ENCODE measurements at places on chromosomes 7 and 10. TPM values are rescaled to one million over a fixed set of nuclear protein-coding genes. Genes with fewer than 3 reads are reported as not detected.

DNA sequence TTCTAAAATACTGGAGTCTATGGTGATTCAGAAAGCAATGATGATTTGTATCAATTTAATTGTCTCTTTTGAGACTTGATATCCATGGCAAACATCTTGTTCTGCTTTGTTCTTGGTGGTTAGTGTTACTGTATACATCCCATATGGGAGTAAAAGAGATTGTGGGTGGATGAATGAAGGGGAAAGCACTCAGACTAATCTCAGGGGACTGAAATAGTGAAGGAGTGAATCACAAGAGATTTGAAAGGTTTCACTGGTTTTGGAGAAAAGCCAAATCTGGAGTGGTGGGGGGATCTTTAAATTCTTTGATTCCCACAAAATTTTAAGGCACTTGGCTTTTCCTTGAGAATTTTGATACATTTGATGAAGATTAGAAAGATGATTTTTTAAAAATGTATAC is 369.4 kb downstream of the INHBA start:
- no peak for DNase-seq

GRCh38 chr10:66214721-66215404 is 711.0 kb upstream of the LRRTM3 start:
- no peak for DNase-seq

GRCh38 chr10:25804505-25804904 is 129.5 kb upstream of the MYO3A start:
- DNase-seq = no peak

GRCh38 chr10:49798275-49798674 is 36.2 kb upstream of the OGDHL start:
- DNase-seq = no peak

DNA sequence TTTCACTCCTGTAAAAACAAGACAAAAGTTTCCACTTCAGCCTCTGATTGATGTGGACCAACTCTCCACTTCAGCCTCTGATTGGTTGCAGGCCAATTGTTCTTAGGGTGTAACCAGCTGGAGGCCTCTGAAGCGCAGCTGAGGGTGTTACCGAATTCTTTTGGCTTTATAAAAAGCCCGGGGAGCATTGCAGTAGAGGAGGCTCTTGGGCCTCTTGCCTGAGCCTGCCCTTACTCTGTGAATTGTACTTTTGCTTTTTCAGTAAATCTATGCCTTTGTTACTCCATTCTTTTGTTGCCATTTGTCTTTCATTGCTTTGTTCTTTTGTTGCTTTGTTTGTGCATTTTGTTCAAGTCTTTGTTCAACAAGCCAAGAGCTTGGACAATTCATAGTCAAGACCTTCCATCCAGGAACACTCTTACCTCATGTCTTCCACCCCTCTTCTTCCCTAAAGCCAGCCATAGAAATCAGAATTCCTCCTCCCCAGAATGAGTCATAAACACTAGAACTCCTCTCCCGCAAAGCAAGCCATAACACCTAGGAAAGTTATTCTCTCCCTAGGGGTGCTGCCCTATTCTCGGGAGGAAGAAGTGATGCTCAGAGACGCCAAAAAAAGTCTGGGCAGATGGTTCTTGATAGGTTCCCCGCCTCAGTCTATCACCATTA is 53.5 kb upstream of the ARMC3 start:
- DNase-seq = no peak

HPS1 gene
- 85.6 TPM for polyA plus RNA-seq

GRCh38 chr7:155533120-155533826 is 13.1 kb downstream of the CNPY1 start:
- no peak for DNase-seq

DNA sequence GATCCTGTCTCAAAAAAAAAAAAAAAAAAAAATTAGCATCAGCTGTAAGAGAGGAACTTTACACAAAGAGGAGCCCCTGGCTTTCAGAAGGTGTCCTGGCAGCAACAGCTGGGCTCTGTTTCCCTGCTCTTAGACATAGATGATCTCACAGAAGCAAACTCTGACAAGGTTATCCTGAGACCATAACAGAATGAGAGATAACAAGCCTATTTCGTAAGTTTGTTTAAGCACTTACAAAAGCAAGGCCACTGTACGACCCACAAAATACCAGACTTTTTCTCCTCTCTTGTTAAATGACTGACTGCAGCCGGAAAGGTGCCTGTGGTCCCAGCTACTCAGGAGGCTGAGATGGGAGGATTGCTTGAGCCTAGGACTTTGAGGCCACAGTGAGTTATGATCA is 33.3 kb upstream of the OTUD1 start:
- DNase-seq = no peak

DNA sequence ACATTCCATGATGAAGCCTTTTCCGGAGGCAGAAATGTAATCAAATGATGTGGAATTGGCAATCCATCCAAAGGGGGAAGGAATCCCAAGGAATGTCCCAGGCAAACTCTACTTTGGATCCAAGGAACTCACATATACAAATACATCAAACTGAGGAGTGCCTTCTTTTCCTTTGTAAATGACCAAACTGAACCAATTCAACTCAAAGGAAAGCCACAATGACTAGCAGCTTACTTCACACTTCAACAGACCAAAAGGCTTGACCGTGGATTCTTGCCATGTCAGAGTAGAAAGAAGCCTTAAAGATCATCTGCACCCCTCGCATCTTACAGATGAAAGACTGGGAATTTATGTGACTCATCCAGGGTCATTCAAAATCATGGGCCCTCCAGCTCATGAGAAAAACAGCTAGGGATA is 79.7 kb upstream of the MACROH2A2 start:
- DNase-seq = no peak

DNA sequence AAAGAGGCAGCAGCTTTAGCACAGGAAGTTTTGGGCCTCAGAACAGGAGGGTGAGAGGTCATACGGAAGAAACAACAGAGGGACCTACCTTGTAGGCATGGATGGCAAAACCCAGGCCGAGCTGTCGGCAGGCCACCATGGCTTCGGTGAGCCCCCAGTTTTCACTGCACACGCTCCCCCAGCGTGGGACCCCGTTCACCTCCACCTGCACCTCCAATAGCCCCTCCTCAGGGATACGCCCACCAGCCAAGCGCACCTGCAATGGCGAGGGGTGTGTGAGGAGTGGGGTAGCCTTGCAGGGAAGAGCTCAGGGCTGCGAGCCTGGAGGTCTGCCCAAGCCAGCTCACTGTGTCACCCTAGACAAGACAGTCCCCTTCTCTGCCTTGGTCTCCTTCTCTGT is 11.3 kb downstream of the LOXL4 start:
- DNase-seq = no peak

GRCh38 chr7:3461923-3462322 is 160.9 kb downstream of the SDK1 start:
- DNase-seq = no peak

GRCh38 chr10:78316451-78316931 is 282.8 kb downstream of the RPS24 start:
- DNase-seq = no peak

CCDC172 gene
- not detected for polyA plus RNA-seq

OR13A1 gene
- polyA plus RNA-seq = not detected

HHEX gene
- polyA plus RNA-seq = 5.5 TPM

DNA sequence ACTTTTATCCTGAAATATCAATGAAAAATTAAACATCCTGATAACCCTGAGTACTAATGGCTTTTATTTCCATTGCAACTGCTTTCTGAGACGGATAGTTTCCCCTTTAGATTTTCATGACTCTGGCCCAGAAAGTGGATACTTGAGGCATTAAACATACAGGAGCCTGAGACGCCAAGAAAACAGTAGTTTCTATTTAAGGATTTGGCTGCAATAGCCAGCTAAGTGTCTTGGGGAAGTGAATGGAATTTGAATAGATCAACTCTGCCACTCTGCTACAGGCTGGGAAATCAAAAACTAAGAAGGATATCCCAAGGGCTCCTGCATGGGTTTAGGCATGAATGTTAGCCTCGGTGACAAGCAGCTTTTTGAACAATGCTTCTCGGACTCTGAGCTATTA is 24.7 kb upstream of the GPAM start:
- DNase-seq = no peak

GRCh38 chr7:41097501-41097900 is 605.4 kb downstream of the INHBA start:
- no peak for DNase-seq

GRCh38 chr10:116017405-116017804 is 255.6 kb downstream of the GFRA1 start:
- DNase-seq = no peak

MKX gene
- polyA plus RNA-seq = not detected

GRCh38 chr10:123151737-123152135 is 2.5 kb upstream of the BUB3 start:
- DNase-seq = no peak

DNA sequence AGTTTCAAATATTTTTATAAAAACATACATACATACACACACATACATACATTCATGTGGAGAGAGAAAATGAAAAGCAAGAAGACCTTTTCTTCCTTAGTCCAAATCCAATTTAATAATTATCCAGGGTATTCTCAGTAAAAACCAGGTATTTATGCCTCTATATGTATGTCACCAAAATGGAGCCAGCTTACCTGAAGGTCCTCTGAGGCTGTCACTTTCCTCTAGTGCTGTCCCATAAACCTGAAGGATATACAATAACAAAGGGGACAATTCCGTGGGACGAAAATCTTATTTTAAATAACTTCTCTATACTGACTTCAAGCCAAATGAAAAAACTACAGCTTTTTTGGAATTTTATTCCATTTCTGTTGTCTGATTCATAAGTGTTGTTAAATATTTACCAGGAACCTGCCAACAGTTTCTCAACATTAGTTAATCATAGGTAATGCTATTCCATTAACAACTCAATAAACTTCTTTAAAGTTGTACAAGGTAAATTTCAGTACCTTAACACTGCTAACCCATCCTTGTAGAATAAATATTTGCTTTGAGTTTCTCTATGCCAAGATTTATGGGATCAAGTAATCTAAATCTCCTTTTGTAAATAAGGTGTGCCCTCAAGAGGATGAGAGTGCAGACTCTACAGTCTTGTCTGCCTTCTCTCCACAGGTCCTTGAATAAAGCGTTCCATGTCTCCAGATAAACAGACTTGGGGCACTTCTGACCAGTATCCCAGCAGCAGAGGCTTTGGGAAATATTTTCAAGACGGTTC is 260.3 kb downstream of the AHR start:
- no peak for DNase-seq

GRCh38 chr7:66326501-66327215 is 121.5 kb downstream of the TPST1 start:
- no peak for DNase-seq

- DNase-seq = no peak
These were observed 4.6 kb downstream of the LFNG start for GRCh38 chr7:2523941-2524807.

GRCh38 chr7:12297283-12298108 is 86.4 kb downstream of the TMEM106B start:
- no peak for DNase-seq

AKR1C8 gene
- polyA plus RNA-seq = not detected

NME8 gene
- 2.6 TPM for polyA plus RNA-seq

SPDYE8 gene
- polyA plus RNA-seq = 0.12 TPM

DNA sequence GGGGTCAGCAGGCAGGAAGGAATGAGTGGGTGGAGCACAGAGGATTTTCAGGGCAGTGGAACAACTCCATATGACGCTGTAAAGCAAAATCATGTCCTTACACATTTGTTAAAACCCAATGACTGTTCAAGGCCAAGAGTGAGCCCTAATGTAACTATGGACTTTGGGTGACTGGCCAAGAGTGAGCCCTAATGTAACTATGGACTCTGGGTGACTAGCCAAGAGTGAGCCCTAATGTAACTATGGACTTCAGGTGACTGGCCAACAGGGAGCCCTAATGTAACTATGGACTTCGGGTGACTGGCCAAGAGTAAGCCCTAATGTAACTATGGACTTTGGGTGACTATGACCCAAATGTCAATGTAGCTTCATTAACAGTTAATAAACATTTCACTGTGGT is 52.0 kb downstream of the PAXIP1 start:
- no peak for DNase-seq

RHOBTB1 gene
- polyA plus RNA-seq = 0.64 TPM

- no peak for DNase-seq
These were observed 10.2 kb upstream of the CUL1 start for GRCh38 chr7:148688526-148688925.

- peak; percentile 4 for DNase-seq
These were observed at the start of the genes DYDC1 and DYDC2 for GRCh38 chr10:80356563-80356988. DYDC1 (minus strand) TSS chr10:80356755; CDS start chr10:80352601, 4,154 bp downstream. DYDC2 (plus strand) TSS chr10:80356781; CDS start chr10:80362444, 5,663 bp downstream.

AZGP1 gene
- polyA plus RNA-seq = not detected

DNA sequence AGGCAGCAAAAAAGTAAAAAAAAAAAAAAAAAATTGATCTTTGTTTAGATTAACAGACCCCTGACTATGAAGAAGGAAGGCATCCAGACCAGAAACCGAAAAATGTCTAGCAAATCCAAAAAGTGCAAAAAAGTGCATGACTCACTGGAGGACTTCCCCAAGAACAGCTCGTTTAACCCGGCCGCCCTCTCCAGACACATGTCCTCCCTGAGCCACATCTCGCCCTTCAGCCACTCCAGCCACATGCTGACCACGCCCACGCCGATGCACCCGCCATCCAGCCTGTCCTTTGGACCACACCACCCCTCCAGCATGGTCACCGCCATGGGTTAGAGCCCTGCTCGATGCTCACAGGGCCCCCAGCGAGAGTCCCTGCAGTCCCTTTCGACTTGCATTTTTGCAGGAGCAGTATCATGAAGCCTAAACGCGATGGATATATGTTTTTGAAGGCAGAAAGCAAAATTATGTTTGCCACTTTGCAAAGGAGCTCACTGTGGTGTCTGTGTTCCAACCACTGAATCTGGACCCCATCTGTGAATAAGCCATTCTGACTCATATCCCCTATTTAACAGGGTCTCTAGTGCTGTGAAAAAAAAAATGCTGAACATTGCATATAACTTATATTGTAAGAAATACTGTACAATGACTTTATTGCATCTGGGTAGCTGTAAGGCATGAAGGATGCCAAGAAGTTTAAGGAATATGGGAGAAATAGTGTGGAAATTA is 19.4 kb downstream of the GATA3 start:
- no peak for DNase-seq

PRF1 gene
- 4,156 TPM for polyA plus RNA-seq

DNA sequence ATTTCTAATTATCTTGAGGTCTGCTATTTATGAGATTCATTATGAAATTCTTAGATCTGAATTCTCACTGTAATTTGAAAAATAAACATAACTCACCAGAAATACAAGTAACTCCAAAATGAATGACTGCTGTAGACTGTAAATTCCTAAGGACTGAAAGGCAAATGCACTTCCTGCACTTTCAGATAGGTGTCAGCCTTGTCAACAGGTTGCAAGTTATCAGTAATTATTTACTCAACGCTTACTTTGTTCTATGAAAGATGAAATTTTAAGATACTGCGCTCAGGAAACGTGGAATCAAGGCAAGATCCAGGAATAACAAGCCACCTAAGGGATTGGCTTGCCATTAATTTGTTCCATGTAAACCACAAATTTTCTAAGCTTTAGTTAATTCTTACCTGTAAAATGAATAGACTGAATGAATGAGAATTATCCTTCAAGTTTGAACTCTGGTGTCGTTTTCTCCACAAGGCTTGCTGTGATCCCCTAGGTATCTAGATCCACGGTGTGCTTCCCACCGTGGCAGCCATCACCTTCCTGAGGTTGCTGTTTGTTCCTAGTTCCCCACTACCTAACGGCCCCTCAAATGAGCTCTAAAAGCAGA is 12.6 kb downstream of the DHX32 start:
- peak; percentile 17 for DNase-seq

FAM25A gene
- not detected for polyA plus RNA-seq

- no peak for DNase-seq
These were observed 5.3 kb upstream of the REPIN1 start for GRCh38 chr7:150363370-150363769.
